ENCODE measurements at places on chromosomes 5 and 9.

DNA sequence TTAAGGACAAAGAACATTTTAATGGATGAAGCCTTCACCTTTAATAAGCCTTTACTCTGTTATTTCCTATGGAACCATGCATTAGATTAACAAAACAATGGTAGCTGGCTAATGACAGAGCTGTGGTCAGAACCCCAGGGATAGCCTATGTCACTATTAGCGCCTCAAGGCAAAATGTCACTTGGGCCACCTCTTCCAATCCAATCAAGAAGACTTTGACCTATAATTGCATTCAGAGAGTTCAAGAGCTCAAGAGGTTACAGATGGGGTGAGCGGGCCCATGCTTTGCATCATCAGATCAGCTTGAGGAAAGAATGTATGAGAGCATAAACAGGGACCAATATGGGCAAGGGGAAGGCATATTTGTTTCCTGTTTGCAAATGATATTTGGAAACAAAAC lies 425.1 kb downstream of the ARHGEF28 start:
- DNase-seq, result no peak

- no peak for DNase-seq
Measured at GRCh38 chr5:62288118-62288517, 17.9 kb upstream of the KIF2A start.

DNA sequence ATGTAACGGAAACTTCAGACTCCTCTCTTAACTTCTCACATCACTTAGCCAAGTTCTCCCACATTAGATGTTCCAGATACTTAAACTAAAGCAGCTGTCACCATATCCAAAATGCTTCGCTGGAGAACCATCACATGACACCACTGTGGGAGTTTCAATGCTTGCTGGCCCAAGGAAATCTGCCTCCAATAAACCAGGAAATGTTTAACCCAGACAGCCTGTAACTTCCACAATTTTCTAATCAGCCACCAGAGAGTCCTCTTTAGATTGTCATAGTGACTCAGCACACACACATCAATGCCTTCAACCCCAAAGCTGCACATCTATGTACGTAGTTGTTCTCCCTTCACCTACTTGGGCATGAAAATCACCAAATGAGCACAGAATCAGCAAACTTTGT lies 118.7 kb downstream of the LPAR1 start:
- no peak for DNase-seq

- no peak for DNase-seq
Measured at GRCh38 chr5:154729613-154730012, 25.6 kb upstream of the LARP1 start.

- no peak for DNase-seq
Measured at GRCh38 chr9:133144904-133145851, 18.5 kb downstream of the GBGT1 start.

GRCh38 chr5:55904152-55904551 lies 53.0 kb downstream of the IL31RA start:
- DNase-seq, result no peak

DNA sequence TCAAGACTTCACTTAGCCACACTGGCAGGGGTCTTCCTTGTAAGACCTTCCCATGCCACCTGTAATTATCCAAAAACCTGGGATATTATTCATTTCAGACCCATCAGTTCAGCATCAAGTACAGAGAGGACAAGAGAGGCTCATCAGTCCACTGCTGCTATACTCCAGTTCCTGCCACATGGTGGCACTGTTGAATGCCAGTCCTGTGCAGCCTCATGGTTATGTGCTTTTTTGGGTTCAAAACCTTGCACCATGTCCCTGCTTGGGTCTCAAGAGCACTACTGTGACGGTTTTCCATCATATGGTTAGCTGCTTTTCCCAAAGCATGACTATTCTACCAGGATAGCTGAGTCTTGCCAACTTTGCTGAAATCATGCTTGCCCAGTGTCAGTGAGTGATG lies 8.5 kb downstream of the PTGS1 start:
- DNase-seq, result no peak

GRCh38 chr5:16144416-16144815 lies 35.2 kb downstream of the MARCHF11 start:
- DNase-seq, result no peak

- DNase-seq, result no peak
Measured at GRCh38 chr5:168670881-168671575, 91.9 kb upstream of the PANK3 start.

DNA sequence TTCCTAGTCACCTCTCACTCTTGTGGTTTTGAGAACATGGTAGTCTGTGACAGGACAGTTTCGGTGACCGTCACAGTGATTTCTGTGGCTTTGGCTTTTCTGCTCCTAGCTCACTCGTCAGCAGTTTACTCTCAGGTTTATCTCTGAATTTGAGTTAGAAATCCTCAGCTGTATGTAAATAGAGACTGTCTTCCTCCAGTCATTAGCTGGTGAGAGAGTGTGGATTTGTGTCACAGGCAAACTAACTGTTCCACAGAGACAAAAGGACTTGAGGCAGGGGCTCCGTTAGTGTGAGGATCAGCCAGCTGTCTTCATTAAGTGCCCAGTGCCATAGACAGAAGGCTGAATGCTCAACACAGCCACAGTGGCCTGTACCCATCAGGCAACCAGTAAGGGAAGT lies 131.4 kb downstream of the CD180 start:
- DNase-seq, result peak; percentile 43

DNA sequence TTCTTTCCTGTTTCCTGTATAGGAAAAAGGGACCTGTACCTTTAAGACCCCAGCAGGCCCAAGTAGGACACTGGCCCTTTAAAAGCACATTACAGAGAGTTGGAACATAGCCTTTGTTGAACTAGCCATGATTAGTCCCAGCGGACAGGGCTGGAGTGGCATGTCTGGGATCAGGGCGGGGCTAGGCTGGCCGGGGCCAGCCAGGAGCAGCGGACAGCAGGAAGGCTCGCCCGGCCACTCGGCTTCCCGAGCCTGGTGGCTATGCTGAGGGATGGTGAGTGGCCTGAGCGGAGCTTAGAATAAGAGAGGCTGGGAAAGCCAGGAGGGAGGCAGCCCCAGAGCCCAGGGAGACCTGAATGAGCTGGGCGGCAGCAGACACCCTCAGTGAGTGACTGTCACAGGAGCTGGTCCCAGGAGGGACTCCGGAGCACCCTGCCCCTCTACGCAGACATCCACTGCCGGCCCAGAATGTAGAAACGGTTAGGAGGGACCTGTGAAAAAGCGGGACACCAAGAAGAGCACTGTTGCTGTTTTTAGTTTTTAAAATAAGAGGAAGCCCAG lies 92.1 kb downstream of the DAB2IP start:
- DNase-seq, result peak; percentile 50

GRCh38 chr9:79600466-79600865 lies 28.7 kb downstream of the TLE4 start:
- no peak for DNase-seq

- DNase-seq, result no peak
Measured at GRCh38 chr5:74402553-74402952, 238.0 kb downstream of the ENC1 start.

- no peak for DNase-seq
Measured at GRCh38 chr5:126692971-126693370, 84.0 kb upstream of the LMNB1 start.

GRCh38 chr9:100222674-100223073 lies 123.6 kb downstream of the INVS start:
- DNase-seq, result no peak

DNA sequence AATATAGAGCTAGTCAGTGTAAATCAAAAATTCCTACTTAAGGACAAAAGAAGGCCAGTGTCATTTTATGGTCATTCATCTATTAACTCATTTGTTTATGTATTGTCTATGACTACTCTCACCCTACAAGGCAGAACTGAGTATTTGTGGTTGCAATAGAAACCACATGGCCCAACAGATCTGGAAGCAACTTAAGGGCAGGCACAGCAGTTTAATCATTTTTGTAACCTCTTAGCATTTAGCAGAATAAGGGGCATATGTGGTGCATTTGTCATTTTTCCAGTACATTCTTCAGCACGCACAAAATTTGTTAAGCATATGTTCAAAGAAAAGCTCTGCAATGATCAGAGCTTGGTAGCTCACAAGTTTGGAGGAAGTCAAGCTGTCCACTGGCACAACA lies 1.1 kb downstream of the FKBP15 start:
- DNase-seq, result no peak

DNA sequence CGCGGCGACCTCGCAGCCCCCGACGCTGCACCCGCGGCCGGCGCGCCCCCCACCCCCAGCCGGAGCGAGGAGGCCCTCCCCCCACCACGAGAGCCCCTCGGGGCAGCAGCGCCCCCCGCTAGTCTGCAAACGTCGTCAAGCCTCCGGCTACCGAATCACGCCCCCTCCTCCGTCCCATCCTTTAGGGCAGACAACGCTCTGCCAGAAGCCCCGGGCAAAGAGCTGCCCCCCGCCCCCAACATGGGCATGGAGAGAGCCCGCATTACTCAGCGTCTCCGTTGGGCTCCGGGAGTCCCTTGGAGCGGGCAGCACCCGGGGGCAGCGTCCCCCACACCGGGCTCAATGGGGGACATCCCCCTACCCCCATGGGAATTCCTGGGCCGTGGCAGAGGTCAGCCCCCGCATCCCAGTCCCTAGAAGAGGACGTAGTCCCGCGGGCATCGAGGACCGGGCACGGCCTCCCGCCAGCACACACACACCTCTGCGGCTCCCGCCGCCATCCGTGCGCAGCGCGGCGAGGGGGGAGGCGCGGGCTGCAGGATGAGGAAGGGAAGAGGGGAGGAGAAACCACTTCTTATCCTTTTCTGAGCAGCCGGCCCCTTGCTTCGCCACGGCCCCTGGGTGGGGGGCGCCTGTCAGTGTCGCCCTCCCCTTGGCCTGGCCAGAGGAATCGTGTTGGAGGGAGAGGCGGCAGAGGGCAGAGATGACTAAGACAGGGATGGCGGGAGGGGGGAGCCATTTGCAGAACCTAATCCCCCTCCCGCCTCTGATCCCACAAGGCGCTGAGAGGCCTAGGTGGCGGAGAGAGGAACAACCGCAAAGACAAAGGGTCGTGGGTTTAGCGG lies 750 bp downstream of the DNM1 start:
- DNase-seq, result peak; percentile 18

DNA sequence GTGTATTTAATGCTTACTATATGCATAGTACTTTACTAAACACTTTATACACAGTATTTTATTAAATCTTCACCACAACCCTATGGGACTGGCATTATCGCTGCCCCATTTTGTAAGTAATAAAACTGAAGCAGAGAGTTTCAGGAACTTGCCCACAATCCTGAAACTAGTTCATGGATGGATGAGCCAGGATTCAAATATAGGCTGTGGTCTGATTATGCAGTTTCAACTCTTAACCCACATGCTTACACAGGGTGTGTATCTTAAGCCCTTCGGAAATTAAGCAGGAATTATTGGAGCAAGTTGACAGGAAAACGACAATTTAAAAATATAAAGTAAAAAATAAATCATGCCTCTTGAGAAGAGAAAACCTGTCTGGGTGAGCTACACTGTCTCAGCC lies 109.0 kb downstream of the ATP10B start:
- DNase-seq, result no peak

DNA sequence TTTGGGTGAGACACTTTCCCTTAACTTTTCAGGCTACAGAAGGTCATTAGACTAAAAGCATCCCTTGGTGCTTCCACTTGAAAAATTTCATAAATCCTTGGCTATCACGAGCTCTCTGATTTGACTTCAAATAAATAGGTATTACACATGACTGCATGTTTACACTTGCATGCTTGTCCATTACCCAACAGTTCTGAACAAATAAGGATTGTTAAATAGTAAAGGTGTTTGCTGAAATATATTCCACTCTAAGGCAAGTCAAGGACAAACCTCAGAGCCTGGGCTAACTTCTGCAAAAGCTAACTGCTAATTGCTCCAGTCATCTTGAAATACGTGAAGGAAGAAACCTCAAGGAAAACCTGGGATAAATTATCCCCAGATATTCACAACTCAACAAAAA lies 14.5 kb downstream of the FBXW2 start:
- no peak for DNase-seq

DNA sequence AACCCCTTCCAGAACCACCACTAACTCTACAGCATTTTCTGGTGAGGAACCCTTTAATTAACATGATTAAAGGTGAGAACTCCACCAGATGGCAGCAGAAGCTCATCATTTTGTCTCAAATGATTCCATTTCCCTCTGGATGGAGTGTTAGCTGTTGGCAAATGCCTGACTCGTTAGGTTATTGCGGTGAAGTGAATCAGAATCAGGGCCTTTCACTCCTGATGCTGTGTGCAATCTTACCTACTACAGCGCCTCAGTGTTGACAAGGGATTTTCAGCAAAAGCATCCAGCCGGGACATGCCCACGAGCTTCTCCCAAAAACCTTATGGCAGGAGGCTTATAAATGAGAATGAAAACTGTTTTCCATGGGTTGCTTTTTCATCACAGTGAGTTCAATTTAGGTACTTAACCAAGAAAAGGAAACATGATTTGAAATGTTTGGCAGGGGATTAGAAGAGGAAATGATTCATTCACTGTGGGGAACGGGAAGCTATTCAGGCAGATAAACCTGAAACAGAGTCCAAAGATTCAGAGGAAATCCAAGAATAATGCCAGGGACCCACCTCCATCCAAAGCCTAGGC lies 48.0 kb upstream of the CAST start:
- peak; percentile 0 for DNase-seq

All from NCI-H526 treated with DMSO at 0.1 percent for 48 hours (cell line).